Hematopoietic multipotent progenitor cell (in vitro differentiated cells): ENCODE measurements at places on chromosomes 7 and 10. TPM values are rescaled to one million over a fixed set of nuclear protein-coding genes. Genes with fewer than 3 reads are reported as not detected.

- no peak for DNase-seq
Measured at GRCh38 chr10:58385784-58386112, 538 bp downstream of the TFAM start.

- no peak for DNase-seq
Measured at GRCh38 chr7:1920266-1920681, 250.2 kb downstream of the ELFN1 start.

- no peak for DNase-seq
Measured at GRCh38 chr7:55307123-55307916, 57.8 kb upstream of the LANCL2 start.

DNA sequence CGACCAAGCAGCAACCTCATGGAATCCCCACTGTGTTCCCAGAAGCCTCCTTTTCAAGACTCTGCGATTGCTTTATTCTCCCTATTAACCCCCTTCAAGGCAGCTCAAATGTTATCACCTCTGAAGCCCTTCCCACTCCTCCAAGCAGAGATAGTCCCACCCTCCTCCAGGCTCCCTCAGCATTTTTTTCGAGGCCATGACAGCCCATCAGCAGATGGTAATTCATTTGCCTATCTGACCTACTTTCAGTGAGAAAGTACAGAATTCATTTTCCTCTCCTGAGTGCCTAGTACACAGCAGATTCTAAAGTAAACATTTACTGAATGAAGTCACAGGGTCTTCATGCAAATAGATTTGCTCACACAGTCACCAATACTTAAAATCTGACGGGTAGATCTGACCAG lies 47.8 kb downstream of the HERPUD2 start:
- no peak for DNase-seq

The CCDC6 gene
- 24.8 TPM for total RNA-seq

DNA sequence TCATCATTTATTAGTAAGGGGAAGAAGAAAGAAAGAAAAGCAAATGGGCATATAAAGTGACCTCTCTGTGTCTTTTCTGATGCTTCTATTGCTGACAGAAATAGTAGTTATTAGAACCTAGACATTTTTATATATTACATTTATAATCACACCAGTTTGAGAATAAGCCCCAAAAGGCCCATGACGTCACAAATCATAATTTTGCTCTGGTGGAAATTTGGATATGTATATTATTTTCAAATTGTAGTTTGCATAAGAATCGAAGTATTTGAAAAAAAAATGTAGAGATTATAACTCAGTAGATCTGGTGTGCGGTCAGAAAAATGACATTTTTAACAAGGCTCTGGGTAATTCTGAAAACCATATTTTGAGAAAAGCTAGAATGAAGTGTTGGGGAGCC lies 101.2 kb upstream of the STEAP1 start:
- no peak for DNase-seq

- no peak for DNase-seq
Measured at GRCh38 chr10:17452060-17452841, 2.1 kb downstream of the ST8SIA6 start.

DNA sequence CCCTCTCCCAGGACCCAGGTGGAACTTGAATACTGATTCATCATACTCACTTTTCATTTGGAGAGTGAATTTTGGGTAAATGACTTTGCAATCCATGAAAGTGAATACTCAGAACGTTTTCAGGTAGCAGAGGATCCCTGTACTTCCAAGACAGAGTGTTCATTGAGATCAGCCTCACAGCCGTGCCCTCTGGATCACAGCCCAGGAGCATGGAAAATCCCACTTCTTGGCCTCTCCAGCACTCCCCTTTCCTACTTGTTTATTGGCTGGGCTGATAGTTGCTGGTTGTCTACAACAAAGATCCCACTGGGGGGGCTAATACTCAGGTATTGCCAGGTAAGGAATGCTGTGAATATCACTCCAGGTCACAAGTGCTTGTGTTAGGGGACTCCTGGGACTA lies 5.9 kb downstream of the GCK start:
- DNase-seq, result no peak

- no peak for DNase-seq
Measured at GRCh38 chr10:43692051-43692825, 43.6 kb upstream of the ZNF32 start.

The NUTM2B gene
- total RNA-seq, result 1.6 TPM

The IFIT3 gene
- 11.6 TPM for total RNA-seq

GRCh38 chr10:119039161-119039560 lies 9.6 kb downstream of the NANOS1 start:
- DNase-seq, result no peak

The RBM20 gene
- under 0.01 TPM for total RNA-seq

- DNase-seq, result no peak
Measured at GRCh38 chr10:72308320-72308987, 34.7 kb downstream of the DDIT4 start.

- DNase-seq, result no peak
Measured at GRCh38 chr10:26499426-26499825, 61.3 kb downstream of the APBB1IP start.

The TMEM229A gene
- not detected for total RNA-seq

- DNase-seq, result no peak
Measured at GRCh38 chr10:129730993-129731325, 233.1 kb downstream of the EBF3 start.

- no peak for DNase-seq
Measured at GRCh38 chr10:71137701-71138100, 74.7 kb upstream of the UNC5B start.

The CALHM1 gene
- total RNA-seq, result not detected

DNA sequence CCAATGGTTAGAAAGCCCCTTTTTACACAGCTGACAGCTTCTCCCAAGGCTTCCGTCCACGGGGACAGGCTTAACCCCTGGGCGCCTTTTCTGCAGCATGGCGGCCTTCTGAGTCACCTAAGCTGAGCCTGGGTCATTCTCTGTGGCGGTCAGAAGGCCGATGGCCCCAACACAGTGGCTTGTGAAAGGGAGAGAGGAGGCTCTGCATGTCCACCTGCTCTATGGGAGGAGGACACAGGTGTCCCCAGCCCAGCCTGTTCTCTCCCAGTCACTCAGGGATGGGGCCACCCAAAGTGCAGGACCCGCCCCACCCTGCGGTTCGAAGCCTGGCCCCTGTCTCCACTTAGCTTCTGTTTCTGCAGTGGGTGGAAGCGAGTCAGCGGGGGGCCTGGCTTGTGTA lies 20.4 kb upstream of the TTYH3 start:
- peak; percentile 19 for DNase-seq

- no peak for DNase-seq
Measured at GRCh38 chr10:32349968-32350738, 3.2 kb upstream of the EPC1 start.

DNA sequence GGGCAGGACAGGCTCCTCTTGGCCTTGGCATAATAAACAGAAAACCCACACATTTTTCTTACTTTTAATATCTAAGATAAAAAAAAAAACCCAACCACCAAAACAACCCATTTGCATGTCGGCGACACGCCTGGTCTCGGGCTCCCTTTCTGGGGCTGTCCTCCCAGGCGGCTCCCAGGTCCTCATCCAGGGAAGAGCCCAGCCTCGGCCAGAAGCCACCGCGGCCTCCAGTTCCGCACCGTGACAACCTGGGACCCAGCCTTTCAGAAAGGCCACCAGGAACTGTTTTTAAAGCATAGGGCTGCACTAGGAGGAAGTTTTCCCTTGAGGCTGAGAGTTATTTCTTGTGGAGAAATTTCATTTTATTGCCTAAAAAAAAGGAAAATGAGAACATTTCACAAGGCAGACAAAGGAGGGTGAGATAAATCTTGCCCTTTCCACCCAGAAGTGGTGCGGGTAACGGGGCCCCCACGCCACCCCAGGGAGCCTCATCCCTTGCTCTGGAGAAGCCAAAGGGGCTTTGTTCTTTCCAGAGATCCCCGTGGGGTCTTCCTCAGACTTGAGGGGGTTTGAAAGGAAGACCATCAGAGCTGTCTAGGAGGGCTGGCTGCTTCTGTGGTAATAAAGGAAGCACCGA lies 39.2 kb upstream of the MKRN1 start:
- DNase-seq, result no peak

- no peak for DNase-seq
Measured at GRCh38 chr7:143406002-143406357, 2.7 kb downstream of the EPHA1 start.

DNA sequence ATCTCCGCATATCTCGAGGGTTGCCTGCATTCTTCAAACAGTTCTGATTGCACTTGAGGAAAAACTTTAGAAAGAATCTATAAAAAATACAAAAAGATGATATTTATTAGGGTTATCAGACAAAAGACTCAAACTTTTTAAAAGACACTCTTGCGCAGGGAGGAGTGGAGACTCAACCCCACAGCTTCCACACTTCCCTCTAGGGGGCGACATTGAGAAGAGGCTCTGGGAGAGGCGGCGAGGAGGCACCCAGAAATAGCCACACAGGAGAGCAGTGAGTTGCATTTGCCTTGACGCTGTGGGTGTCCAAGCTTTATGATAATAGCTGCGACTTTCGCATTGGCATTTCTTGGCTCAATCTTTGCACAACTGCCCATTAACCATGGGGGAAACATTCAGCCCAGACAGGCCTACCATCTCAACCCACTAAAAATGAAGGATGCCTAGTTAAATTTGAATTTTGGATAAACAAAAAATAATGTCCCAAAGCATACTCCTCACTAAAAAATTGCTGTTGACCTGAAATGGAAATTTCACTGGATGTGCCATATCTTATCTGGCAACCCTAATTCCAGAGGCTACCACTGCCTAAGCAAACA lies 86.2 kb downstream of the EBF3 start:
- DNase-seq, result peak; percentile 63

GRCh38 chr7:82904871-82905270 lies 257.8 kb downstream of the PCLO start:
- no peak for DNase-seq

DNA sequence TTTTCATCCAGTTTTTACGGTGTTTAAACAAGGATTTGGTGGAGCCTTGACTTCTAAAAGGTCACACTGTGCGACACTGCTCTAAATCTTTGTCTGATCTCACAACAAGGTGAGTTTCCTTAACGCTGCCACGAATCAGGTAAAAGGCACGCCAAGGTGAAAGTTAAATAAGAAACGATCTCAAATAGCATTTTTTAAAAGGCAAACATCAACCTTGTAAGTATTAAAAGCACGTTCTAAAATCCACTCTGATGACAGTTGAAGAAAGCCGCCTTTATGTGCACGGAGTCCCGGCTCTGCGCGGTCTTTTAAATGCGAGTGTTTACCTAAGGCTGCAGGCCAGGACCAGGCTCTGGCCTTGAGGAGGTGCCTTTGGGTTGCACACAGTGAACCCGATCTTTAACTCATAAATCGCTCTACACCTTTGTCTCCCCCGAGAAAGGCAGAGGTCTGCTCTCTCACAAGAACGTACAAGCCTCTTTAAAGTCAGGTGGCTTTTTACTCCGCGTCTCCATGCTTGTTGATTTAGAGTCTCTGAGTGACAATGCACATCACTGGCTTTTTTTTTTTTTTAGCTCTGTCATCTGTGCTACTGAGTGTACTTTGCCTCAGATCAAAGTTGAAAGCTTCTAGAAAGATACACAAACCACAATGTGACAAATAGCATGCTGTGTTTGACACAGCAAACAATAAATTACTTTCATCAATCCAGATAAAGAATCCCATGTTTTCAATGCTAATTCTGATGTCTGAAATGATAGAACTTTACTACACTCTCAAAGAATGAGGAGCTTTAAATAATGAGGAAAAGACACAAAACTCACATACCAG lies 25.9 kb upstream of the RNF32 start:
- DNase-seq, result no peak

DNA sequence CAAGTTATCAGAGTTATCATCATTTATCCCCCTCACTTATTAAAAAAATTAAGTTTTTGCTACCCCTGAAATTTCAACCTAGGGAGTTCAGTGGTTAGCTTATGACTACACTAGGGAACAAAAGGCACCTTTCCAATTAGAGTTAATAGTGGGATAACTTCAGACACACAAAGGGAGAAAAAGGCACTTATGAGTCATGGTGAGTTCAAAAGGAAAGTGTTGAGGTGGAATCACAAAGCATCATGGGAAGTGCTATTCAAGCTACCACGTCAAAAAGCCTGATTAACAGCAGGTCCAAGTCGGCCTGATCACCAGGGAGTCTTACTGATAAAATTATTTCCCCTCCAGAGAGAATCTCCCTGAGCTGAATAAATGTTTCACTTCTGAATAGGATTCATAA lies 165.7 kb downstream of the C7orf25 start:
- no peak for DNase-seq

The TRIM50 gene
- not detected for total RNA-seq

The MPP7 gene
- 7.8 TPM for total RNA-seq

- DNase-seq, result peak; percentile 26
Measured at GRCh38 chr10:93601146-93601773, at the start of gene RBP4. TSS of gene RBP4 (minus strand) at chr10:93601235. CDS start at chr10:93601028, 207 bp downstream.

DNA sequence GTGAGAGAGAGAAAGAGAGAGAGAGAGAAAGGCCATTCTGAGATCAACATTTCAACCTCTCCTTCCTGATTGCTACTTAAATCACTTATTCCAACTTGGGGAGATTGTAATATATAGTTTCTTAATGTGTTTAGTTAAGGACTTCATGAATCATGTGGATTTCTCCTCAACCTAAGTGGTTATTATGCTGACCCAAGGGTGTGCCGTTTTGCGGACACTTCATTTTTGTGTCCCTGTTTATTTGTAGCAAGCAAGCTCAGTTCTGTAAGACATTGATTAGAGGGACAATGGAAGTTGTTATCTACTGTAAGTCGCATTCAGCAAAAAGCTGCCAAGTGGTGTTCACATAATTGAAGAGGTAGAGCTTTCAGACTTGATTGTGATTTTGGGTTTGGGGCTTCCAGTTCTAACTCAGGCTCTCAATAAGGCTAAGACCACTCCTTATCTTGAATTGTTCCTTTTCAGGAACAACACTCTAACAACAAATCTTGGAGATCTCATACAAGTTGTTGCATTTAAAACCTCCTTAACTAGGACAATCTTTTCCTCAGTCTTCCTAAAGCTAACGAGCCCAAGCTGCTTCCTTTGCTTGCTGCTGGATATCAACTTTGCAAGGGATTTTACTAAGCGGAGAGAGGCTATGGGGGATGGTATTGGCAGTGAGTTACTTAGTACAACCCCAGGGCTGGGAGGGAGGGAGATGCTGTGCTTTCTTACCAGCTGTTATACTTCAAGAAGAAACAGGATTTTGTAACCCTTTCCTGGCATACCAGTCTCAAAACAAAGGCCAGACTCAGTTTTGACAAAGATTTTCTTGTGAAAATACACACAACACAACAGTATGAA lies 19.8 kb upstream of the COL1A2 start:
- no peak for DNase-seq

GRCh38 chr7:130491841-130492522 lies at the start of gene MEST:
TSS of gene MEST (plus strand) at chr7:130492085. CDS start at chr7:130492314, 229 bp downstream.
- DNase-seq, result no peak

DNA sequence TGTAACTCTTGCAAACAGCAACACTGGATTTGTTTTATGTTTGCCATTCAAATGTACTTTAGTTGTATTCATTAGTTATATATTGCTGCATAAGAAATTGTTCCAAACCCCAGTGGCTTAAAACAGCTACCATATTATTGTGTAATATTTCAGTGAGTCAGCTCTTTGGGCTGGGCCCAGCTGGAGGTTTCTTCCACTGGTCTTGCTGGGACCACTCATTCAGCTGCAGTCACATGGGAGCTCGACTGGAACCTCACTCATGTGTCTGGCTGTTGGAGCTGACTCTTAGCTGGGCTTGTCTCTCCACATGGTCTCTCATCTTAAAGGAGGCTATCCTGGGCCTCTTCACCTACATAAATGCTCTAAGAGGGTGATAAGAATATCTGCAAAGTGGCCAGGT lies 23.2 kb upstream of the PIP4K2A start:
- DNase-seq, result no peak

The GNGT1 gene
- total RNA-seq, result not detected

The ZNF22 gene
- 22.1 TPM for total RNA-seq

GRCh38 chr7:74092964-74093471 lies 9.4 kb downstream of the LIMK1 start:
- no peak for DNase-seq

The CH25H gene
- not detected for total RNA-seq

The CTAGE4 gene
- total RNA-seq, result not detected
